ENCODE measurements at places on chromosomes 11 and 22. TPM values are rescaled to one million over a fixed set of nuclear protein-coding genes. Genes with fewer than 3 reads are reported as not detected.
A peak's percentile ranks its signal among the peaks of the same experiment; 100 is the strongest.

DNA sequence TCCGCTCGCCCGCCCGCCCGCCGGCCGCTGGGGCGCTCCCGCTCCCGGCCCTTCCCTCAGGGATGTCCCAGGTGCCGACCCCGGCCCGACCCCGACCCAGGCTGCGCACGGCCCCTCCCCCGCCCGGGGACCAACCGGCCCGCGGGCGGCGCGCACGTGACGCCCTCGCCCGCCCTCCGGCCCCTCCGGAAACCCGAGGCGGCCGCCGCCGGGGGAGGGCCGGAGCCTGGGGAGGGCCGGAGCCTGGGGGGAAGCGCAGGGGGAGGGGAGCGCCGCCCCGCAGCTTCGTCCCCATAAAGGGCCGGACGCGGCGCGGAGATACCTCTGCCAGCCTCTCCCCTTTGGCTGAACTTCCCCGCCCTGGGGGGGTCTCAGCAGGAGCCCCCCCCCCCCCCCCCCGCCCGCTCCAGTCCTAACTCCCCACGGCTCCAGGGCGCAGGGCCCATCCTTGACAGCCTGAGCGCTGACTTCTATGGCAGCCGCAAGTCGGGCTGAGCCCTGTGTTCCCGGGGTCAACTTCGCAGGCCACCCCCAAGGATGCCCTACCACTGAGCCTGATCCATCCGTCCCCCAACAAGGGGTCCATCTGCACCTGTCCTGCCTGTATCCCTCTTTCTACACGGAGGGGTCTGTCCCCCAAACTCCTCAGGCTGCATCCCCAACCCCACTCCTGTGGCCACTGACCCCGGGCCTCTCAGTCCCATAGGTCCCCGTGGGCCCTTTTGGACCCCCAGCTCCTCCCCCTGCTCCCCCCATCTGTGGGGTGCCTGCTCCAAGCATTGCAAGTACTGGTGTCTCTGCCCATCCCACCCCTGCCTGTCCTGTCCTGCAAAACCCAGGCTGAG lies at the start of gene MAPK12:
Gene MAPK12 (minus strand): TSS at position 69 of the 845 bp plus-strand sequence. CDS start 174 bp downstream, outside the sequence.
- peak; percentile 68 for DNase-seq

- DNase-seq: peak; percentile 40
Measured at GRCh38 chr11:111845276-111846028, 25.9 kb downstream of the ALG9 start.

GRCh38 chr11:64299847-64300648 lies at the start of gene CATSPERZ:
Gene CATSPERZ, plus strand, starts transcription at chr11:64300358. Its CDS starts 53 bp downstream, at chr11:64300411.
- DNase-seq: no peak

DNA sequence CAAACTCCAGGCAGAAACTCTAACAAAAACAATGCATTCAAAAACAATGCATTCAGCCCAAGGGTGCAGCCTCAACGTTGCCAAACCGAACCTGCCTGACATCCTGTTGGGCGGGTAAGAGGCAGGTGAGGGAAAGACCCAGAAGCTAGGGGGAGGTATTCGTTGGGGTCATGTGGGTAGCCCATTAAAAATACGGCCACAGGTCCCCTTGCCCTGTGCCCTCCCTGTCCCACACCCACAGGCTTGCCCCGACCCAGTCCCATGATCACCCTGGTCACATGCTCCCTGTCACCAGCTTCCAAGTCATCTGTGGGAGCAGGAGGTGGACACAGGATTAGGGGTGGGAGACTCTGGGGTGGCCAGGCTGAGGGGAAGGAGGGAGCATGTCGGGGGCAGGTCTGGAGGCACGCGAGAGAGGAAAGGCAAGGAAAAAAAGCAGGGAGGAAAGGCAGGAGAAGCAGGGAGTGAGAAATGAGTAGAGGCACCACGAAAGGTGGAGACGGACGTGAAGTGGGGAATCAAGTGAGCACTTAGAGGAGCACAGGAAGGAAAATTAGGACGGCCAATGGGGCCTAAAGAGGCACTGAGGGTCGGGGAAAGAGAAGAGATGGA lies 683 bp downstream of the PLA2G6 start:
- peak; percentile 67 for DNase-seq

DNA sequence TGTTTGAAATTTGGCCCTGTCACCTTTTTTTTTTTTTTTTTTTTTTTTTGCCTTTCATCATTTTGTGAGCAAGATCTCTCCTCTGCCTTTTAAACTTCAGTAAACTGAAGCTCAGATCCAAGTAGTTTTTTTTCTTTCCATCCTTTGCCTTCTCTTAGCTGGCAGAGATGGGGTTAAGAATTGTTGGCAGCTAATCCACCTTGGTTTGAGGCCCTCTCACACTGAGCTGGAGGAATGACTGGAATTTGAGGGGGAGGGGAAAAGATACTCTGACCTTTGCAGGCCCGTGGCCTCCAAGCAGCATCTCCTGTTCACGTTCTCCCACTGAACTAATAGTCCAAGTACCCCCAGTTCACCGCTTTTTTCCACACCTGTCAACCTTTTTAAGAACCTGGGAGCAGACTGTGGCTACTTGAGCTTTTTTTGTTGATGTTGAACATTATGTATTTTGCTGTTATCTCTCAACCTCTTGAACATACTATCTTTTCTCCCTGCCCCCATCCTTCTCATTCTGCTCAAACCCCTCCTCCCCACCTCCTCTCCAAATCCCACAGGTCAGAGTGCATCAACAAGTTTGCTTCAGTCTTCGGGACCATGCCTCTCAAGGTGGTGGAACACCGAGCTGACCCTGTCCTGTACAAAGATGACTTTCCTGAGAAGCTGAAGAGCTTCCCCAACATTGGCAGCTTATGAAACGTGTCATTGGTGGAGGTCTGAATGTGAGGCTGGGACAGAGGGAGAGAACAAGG lies 66.2 kb downstream of the ALX4 start:
- DNase-seq: peak; percentile 37

FAM111B gene
- total RNA-seq: 20.6 TPM

PATE4 gene
- not detected for total RNA-seq
